ENCODE measurements at places on chromosomes 5 and 9.

DNA sequence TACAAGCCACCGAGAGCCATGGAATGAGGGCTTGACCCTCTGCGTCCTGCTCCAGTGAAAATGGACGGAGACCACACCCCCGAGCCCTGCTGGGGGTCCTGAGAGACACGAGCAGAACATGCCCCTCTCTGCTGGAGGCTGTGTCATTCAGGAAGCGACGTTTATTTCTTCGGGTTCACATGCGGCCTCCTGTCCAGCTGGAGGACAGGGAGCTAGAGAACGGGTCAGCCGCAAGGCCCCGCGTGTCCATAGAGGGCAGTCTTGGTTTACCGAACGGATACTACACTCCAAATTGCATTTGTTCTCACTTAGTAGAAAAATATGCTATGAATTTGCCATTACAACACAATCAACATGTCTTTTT, 36.1 kb downstream of the MRPL36 start:
- DNase-seq, result peak; percentile 87

- DNase-seq, result no peak
Observed at GRCh38 chr5:55576661-55577060, 41.9 kb upstream of the PLPP1 start.

DNA sequence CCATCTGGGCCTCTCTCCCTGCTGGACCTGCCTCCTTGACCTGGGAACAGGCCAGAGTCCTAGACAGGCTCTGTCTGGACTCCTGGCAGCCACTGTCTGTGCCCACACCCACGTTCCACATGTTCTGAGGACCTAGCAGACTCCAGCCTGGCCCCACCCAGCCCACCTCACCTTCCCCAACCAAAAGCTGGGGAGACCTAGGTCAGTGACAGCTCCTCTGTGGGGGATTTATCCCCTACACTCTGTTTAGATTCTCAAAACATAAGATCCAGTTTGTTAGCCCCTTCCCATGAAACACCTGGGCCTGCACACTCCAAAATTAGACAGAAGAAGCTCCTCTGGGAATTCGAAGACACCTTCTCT, 59.8 kb upstream of the ADAMTS2 start:
- DNase-seq, result no peak

DNA sequence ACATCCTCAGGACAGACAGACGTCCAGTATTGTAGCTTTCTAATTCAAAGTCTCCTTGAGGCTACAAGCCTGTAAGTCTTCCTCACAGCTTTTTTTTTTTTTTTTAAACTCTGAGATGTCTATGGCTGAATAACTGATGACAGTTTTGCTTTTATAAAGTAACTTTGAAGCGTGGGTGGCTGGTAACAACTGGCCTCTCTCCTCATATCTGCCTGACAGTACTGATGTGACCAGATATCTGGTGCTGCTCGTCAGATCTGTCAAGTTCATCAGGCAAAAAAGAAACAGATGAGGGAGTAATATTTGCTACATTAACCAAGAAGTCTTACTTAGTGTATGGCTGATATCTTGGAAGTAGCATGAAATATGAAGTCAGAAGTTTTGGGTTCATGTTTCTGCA, 72.6 kb downstream of the GDNF start:
- DNase-seq, result no peak

- no peak for DNase-seq
Observed at GRCh38 chr9:124038790-124039633, 27.4 kb downstream of the LHX2 start.

All from H54 (cell line).